ENCODE measurements at places on chromosomes 7 and 10. TPM values are rescaled to one million over a fixed set of nuclear protein-coding genes. Genes with fewer than 3 reads are reported as not detected.

Gene KCND2
- 2.7 TPM for total RNA-seq

Gene THSD7A
- total RNA-seq: not detected

Gene ARHGEF5
- 0.70 TPM for total RNA-seq

- no peak for DNase-seq
Observed at GRCh38 chr10:62479523-62479922, 105.4 kb downstream of the ZNF365 start.

DNA sequence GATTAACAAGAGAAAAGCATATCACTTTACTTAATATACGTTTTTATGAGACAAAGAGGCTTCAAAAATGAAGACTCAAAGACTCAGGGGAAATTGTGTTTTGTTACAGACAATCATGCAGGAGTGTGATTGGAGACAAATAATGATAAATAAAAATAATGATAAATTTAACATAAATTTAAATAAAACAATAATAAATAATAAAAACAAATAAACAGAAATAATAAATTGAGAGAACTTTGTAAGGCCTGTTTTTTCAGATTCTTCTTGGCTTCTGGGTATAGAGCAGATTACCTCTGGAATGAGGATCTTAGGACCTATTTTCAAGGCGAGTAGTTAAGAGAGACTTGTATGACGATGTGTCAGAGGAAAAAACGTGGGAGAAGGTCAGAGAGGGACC, 271.4 kb upstream of the POT1 start:
- DNase-seq: no peak

DNA sequence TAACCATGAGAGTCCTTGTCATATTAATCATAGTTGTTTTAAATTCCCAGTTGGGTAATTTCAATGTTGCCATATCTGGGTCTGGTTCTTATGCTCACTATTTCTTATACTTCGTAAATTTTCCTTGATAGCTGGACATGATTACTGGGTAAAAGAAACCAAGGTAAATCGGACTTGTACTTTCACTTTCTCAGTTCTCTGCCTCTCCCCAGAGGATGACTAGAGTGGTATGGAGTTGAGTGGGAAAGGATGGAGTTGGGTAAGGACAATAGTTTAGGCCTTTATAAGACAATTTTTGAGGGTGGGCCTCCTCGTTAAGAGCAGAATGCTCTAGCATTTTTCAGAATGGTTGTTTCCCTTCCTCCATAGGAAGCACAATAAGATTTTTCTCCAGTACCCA, 106.1 kb downstream of the CRPPA start:
- DNase-seq: no peak

GRCh38 chr10:35526746-35527145, 78.4 kb upstream of the GJD4 start:
- no peak for DNase-seq

- DNase-seq: no peak
Observed at GRCh38 chr7:108012499-108013430, 9.8 kb upstream of the LAMB1 start.
